ENCODE measurements at places on chromosomes 7 and 10.

- no peak for DNase-seq
Measured at GRCh38 chr7:20562461-20562860, 53.0 kb upstream of the ABCB5 start.

DNA sequence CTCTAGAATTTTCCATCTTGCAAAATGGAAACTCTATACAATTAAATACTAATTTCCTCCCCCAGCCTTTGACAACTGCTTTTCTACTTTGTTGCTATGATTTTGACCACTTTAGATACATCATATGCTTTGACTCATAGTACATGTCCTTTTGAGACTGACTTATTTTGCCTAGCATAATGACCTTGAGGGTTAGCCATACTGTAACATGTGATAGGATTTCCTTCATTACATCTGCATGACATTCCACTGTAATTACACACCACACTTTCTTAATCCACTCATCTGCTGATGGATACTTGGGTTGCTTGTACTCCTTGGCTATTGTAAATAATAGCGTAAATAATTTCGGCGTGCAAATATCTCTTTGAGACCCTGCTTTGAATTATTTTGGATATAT is 127.7 kb downstream of the JAZF1 start:
- no peak for DNase-seq

DNA sequence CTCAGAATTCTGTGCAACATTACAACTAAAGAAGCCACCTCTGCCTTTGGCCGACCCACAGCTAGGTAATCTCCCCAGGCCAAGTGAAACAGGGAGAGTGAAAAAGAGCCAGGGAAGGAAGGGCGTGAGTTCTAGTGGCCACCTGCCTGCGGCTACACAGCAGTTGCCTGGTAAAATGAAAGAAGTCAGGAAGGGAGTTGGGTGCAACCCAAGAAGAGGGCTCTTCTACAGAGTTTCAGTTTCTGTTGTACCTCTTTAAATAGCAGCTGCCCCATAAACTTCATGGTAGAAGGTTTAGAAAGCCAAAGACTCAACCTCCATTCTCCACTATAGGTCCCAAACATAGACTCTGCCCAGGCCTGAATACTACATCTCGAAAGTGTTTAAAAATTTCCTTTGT is 76.2 kb upstream of the TMEM168 start:
- DNase-seq, result no peak

DNA sequence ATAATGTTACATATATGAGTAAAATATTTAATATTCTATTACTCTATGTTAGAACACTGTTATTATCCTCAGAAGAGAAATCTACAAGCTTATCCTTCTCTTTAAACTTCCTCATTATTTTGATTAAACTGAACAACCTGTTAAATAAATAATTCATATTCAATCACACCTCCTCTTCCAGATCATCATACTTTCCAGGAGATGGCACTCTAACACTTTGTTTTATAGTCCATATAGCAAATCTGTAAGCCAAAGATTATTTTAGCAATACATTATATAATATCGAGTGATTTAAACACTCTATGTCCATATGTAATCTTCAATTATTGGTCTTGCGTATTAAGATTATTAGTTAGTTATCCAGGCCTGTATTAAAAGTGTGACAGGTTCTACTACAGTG is 694.1 kb downstream of the ANKRD7 start:
- DNase-seq, result no peak

DNA sequence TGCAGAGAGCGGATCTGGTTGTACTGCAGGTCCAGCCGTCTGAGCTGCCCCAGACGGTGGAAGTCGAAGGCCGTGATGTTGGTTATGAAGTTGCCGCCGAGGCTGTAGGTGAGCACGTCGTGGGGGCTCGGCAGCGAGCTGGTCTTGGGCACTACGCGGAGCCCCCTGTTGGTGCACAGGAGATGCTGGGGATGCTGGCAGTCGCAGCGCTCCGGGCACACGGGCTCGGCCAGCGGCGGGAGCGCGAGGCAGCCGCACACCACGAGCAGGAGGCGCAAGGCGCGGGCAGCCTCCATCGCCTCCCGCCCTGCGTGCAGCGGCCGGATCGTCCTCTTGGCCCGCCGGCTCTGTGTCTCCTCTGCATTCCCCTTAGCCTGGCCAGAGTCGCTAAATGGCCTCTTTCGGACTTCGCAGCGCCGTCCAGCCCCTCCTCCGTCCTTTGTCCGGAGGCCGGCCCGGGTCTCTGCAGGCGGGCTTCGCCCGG is 337 bp downstream of the TRIL start:
- no peak for DNase-seq

DNA sequence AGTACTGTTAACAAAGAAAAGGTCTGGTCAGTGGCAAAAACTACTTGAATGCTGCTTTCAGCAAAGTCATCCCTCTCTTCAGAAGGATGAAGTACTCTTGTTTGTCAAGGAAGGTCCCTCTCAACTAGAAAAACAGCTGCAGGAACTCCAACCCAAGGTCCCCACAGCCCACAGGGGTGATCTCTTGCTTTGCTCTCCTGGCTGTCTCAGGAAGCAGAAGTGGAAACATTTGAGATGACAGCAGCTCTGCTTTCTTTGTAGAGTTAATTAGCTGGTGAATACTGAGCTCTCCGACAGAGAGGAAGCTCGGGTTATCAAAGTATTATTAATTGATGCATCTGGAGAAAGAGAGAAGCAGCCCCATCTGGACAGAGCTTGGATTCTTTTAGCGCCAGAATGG is 25.4 kb upstream of the LRGUK start:
- no peak for DNase-seq

- DNase-seq, result no peak
Measured at GRCh38 chr7:35555386-35555785, 139.5 kb downstream of the HERPUD2 start.

- DNase-seq, result no peak
Measured at GRCh38 chr10:58896229-58896628, 280.2 kb upstream of the PHYHIPL start.

DNA sequence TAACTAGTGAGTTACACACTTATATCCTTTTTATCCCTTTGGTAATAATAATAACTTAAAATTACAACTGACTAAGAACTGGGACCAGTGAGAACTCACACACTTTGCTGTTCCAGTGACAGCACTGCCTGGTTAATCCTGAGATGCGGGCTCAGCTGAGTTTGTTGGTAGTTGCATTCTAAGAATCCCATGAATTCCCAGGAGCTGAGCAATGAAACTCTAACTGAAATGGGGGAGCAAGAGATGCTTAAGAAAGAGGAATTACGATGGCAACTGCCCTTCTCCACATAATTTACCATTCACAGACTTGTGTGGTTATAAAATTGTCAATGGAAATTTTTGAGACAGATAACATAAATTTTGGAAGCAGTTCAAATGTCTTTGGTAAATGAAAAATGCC is 659.4 kb downstream of the MAGI2 start:
- no peak for DNase-seq

GRCh38 chr7:1692515-1693418 is 22.7 kb downstream of the ELFN1 start:
- no peak for DNase-seq

DNA sequence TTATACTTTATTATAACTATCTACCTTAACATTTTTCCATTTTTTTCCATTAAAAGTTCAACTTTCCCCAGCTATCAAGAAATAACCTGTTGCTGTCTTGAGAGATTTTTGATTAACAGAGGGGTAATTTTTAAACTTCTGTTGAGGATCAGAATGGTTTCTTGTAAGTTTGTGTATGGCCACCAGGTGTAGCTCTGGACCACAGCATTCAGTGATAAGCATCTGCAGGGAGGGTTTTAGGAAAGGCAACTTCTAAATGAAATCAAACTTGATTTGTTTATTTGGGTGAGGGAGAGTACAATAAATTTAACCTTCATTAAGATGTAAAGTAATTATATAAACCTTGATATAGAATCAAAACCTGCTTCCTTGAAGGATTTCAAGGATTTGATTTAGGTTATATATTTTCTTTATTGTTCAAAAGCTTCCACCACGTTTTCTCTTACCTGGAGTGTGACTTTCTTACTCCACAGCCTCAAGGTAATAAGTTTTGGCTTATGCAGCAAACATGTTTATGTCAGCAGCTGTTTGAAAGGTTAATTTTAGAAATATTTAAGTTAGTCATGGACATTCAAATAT is 153.3 kb downstream of the STK31 start:
- DNase-seq, result no peak

DNA sequence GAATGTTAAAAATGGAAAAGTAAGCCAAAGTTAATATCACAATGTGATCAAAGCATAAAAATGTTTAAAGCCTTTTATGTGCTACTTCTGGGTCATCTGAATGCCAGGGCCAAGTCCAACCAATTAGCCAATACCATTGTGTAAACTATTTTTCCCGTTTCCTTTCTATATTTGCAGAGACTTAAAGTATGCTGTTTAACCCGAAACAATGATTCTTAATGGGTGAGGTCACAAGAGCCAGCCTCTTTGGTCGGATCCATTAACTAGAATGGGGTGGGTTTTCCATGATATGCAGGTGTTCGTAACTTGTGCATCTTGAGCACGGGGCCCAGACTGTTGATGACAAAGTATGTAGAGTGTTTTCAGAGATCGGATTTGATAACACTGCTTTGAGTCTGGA is 111.3 kb upstream of the IGFBP3 start:
- no peak for DNase-seq

DNA sequence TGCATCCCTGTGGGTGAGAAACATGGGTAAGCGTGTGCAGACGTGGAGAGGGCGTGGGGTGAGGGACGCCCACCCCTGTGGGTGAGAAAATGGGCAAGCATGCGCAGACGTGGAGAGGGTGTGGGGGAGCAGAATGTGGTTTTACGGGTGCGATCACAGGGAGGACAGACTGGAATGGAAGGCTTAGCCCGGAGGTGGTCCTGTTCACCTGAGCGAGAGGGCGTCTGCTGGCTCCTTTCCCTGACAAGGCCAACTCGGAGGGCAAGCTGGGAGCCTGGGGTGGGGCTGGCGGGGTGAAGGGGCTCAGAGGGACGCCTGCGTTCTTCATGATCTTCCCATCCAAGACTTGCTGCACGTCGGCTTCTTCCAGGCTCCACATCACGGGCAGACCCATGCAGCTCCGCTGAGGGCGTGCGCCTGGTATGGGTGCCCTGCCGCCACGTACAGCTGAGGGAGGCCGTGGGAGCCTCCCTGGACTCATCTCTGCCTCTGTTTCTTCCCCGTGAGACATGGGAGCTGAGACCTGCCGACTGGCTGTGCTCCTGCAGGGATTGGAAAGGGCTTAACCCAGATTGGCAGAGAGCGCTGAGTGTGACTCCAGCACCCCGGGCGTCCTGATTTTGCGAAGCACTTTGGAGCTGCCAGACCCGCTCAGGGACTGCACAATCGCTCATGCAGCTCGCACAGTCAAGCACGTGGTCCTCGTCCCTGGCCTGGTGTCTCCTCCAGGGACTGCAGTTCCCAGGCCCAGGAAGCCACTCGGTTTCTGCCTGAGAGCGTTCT is 74.3 kb upstream of the SHH start:
- DNase-seq, result no peak

DNA sequence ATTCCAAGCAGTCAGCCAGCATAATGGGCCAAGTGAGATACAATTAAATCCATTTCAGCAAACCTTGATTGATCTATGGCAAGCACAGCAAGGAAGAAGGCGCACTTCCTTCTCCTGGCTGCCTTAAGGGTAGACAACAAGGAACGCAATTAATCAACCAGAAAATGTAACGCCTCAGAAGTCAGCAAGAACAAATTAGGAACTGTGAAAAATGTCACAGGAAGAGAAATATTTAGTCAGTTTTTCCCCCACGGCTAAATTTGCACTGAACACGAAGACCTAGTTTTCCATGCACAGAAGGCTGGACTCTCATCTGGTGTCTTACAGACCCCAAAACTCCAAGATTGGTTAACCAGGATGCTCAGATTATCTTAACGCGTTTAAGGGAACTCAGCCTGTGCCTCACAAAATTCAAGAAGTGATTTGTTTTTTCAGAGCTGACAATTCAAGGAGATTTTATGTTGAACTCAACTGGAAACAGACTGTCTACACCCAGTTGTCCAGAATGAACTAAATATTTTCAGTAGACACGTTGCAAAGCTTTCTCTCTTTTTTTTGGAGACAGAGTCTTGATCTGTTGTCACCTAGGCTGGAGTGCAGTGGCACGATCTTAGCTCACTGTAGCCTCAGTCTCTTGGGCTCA is 14.2 kb downstream of the SNX8 start:
- DNase-seq, result no peak

DNA sequence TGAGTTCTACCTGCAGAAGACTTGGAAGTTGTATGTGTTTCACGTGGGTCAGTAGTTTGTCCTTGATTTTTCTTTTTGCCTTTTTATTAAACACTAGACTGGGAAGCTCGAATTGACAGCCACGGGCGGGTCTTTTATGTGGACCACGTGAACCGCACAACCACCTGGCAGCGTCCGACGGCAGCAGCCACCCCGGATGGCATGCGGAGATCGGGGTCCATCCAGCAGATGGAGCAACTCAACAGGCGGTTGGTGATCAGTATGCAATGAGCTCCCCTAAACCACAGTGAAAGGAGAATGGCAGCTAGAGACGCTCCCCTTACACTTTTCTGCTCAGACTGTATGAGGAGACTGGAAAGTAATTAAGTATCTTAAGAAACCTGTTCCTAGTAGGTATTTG is 126.7 kb upstream of the STK17A start:
- DNase-seq, result no peak

DNA sequence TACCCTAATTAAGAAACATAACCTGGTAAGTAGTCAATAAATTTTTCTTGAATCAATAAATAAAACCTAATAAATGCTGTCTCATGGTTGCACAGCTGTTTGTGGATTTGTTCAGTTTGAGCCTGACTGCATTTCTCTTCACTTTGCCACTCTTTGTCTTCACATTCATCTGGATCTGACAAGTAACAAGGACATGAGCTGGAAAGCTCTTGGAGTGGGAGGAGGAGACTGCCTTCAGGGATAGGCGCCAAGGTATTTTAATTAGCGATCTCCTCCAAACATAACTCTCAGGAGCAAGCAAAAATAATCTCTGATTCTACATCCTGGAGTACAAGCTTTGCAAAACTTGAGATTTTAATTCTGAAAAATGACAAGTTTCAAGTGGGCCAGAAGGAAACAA is 251.0 kb downstream of the BMPER start:
- DNase-seq, result no peak

Data from stimulated activated CD8-positive, alpha-beta memory T cell treated with anti-CD3 and anti-CD28 coated beads, Interleukin-4, amount 100 ng/mL, for 1 hour (primary cell).